ENCODE measurements at places on chromosomes 6 and 20.

DNA sequence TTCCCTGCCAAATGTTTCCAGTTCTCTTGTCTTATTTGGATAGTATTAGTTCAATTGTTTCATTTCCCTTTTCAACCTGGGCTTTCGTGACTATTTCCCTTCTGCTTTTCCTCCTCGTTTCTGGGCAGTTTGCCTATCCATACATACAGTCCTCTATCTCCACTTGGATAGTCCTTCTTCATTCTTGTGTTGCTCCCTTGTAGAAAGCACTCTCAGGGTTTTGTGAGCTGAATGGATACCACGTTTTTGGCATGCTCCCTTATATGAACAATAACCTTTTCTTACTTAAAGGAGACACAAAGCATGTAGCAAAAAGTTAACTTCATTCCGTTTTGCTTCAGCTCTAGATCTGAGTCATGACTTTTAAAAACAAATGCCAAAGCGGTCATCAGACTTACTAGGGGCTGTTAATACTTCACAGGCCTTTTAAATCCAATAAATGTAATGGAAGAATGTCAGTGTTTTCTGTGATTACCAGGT, 16.6 kb downstream of the CRYBG1 start:
- no peak for DNase-seq

GRCh38 chr20:63881451-63882226, 13.3 kb upstream of the DNAJC5 start:
- DNase-seq, result no peak

DNA sequence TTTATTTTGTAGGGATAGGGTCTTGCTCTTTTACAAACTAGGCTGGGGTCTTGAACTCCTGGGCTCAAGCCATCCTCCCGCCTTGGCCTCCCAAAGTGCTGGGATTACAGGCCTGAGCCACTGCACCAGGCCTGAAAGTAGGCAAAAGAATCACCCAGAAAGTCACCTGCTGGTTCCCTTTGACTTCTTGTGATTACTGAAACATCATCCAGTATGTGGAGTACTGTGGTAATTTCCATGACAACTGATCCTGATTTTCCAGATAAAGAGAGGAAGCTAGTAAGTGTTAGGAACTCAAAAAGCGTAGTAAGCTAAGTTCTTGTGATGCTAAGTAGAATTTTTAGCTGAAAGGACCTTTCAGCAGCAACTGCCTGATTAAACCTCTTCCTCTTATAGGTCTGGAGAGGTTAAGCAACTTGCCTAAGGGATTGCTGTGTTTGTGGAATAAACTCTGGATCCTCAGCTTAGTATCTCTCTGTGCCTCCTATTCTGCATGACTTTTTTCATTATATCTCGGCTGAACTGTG, 16.8 kb downstream of the RALY start:
- DNase-seq, result no peak

GRCh38 chr6:84866715-84867114, 102.3 kb upstream of the TBX18 start:
- no peak for DNase-seq

GRCh38 chr6:112058243-112059032, 4.5 kb downstream of the CCN6 start:
- no peak for DNase-seq

- no peak for DNase-seq
Measured at GRCh38 chr20:47262008-47262364, 94.5 kb downstream of the ZMYND8 start.

- peak; percentile 5 for DNase-seq
Measured at GRCh38 chr20:52031563-52032303, 159.8 kb downstream of the ZFP64 start.

DNA sequence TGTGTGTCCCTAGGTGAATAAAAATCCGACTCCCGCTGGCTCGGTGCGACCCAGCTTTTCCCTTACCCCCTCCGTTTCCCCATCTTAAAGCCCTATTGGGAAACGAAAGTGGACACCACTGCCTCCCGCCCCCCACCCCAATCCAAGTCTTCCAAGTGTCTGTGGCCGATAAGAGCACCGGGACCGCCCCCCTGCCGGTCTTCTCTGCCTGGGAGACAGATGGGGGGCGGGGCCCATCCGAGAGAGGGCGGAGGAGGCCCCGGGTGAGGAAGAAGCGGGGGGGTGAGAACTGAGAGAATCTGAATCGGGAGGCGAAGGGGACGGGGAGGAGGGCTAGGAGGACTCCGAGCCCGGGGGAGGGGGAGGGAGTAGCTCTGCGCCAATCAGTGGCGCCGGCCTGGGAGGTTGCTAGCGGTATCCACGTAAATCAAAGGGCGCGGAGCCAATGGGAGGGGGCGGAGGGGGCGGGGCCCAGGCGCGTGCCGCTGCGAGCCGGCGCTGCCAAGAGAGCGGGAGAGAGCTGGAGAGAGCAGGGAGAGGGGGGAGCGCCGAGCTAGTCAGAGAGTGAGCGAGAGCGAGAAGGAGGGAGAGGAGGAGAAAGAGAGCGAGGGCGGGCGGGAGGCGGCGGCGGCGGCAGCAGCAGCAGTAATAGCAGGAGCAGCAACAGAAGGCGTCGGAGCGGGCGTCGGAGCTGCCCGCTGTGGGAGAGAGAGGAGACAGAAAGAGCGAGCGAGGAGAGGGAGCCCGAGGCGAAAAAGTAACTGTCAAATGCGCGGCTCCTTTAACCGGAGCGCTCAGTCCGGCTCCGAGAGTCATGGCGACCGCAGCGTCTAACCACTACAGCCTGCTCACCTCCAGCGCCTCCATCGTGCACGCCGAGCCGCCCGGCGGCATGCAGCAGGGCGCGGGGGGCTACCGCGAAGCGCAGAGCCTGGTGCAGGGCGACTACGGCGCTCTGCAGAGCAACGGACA, at the start of gene POU3F2:
POU3F2 (plus strand) TSS at position 515 of the 972 bp plus-strand sequence; CDS start at position 815, 300 bp downstream.
- peak; percentile 52 for DNase-seq

GRCh38 chr6:7127680-7128079, 19.9 kb downstream of the RREB1 start:
- no peak for DNase-seq

- no peak for DNase-seq
Measured at GRCh38 chr6:38400101-38400500, 239.6 kb downstream of the BTBD9 start.

GRCh38 chr20:33072813-33073212, 6.6 kb upstream of the BPIFB4 start:
- DNase-seq, result no peak

GRCh38 chr6:52595796-52596130, 18.9 kb upstream of the TRAM2 start:
- no peak for DNase-seq

DNA sequence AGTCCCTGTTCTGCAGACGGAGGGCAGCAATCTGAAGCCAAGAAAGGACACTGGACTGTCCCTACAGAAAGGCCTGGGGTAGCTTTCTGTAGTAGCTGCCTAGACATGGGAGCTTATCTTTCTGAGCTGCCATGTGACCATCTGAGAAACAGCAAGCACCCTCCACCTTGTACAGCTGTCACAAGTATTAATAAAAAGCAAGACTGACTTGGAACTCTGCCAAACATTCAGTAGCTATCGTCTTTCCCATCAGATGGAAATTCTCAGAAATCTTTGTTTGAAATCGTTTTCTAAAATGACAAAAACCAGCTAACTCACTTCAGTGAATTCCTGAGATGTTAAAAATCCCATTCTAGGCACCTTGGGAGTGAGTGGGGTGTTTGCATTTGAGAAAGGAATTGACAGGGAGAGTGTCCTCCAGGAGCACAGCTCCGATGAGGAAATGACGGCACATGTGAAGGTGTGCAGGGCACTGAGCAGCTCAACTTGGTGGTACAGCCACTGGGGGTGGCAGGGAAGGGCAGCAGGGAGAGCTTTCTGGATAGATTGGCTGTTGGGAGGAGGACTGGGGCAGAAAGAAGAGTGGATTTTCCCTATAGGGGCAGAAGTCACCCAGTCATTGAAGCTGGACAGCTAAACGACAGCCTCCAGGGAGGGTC, 24.5 kb downstream of the ACSS1 start:
- no peak for DNase-seq

DNA sequence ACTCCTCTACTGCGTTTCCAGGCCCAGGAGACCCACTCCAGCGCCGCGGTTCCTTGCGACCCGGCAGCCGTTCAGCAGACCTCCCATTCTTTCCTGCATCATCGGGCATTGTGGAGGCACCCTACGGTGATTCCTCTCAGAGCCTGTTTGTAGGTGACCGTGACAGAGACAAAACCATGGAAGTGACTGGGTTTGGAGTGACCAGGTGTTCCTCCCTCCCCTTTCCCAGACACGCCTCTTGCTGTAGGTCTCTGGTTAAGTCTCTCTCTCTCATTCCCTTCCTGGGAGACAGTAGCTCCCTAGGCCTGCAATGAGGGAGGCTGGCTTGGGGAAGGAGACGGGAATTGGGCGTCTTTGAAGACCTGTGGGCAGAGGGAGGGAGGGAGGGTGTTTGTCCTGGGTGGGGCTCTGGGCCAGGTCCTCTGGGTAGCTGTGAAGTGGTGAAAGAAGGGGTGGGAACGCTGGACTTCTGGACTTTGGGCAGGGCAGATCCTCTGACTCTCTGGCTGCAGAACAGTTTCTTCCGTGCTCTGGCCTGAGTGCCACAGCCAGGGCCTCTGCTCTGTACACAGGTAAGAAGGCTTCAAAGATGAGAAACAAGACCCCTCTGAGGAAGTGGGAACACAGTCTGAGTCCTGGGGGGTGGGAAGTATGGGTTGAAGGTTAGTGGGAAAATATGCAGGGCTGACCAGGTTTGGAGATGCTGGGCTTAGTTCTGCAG, 763 bp downstream of the KLC4 start:
- no peak for DNase-seq

Data from central memory CD4-positive, alpha-beta T cell (primary cell).